ENCODE measurements at places on chromosomes 11 and 22. TPM values are rescaled to one million over a fixed set of nuclear protein-coding genes. Genes with fewer than 3 reads are reported as not detected.

Gene MPPED1
- 0.03 TPM for total RNA-seq

Gene MPPED2
- total RNA-seq = 3.7 TPM

Gene ASPHD2
- total RNA-seq = 3.5 TPM

Gene GRIK4
- not detected for total RNA-seq

Gene TMEM132A
- 35.0 TPM for total RNA-seq

Gene AP1B1
- 73.3 TPM for total RNA-seq

Gene SNU13
- total RNA-seq = 254 TPM

Gene MMP1
- total RNA-seq = 4.6 TPM

Data from SK-MEL-5 (cell line).